ENCODE measurements at places on chromosomes 3 and 15. TPM values are rescaled to one million over a fixed set of nuclear protein-coding genes. Genes with fewer than 3 reads are reported as not detected.

GMPS gene
- 56.9 TPM for total RNA-seq

GPR62 gene
- total RNA-seq = not detected

SEMA3G gene
- under 0.01 TPM for total RNA-seq

DIS3L gene
- total RNA-seq = 16.4 TPM

NR2F2 gene
- total RNA-seq = 20.6 TPM

GOLGA8T gene
- not detected for total RNA-seq

ISG20 gene
- total RNA-seq = 2.6 TPM

FGF7 gene
- total RNA-seq = 60.8 TPM

ZNF860 gene
- 0.44 TPM for total RNA-seq

MAGEL2 gene
- under 0.01 TPM for total RNA-seq

GRK7 gene
- not detected for total RNA-seq

GABRR3 gene
- total RNA-seq = not detected

C15orf39 gene
- total RNA-seq = 16.0 TPM

CAND2 gene
- total RNA-seq = 3.1 TPM

SI gene
- total RNA-seq = not detected

OSTN gene
- not detected for total RNA-seq

RFTN1 gene
- 158 TPM for total RNA-seq

LRRC49 gene
- total RNA-seq = 11.5 TPM

ANKRD34C gene
- total RNA-seq = not detected

SUSD5 gene
- 0.66 TPM for total RNA-seq

SERINC4 gene
- not detected for total RNA-seq

TMCO5A gene
- not detected for total RNA-seq

ALS2CL gene
- total RNA-seq = 1.3 TPM

LDHAL6B gene
- total RNA-seq = not detected

SEMA5B gene
- total RNA-seq = not detected

SETMAR gene
- 5.7 TPM for total RNA-seq

CDHR4 gene
- total RNA-seq = not detected

DUOXA2 gene
- total RNA-seq = not detected

GALNT15 gene
- 4.2 TPM for total RNA-seq

CHRNA7 gene
- 0.22 TPM for total RNA-seq

CLDN1 gene
- 16.6 TPM for total RNA-seq

SLITRK3 gene
- not detected for total RNA-seq

ARHGEF26 gene
- total RNA-seq = 5.5 TPM

CHRFAM7A gene
- not detected for total RNA-seq

ZBTB11 gene
- 18.8 TPM for total RNA-seq

BUB1B gene
- total RNA-seq = 45.2 TPM

ZIC4 gene
- not detected for total RNA-seq

DLL4 gene
- total RNA-seq = 9.4 TPM

GCNT3 gene
- total RNA-seq = not detected

ATP8B4 gene
- 2.7 TPM for total RNA-seq

CILP gene
- total RNA-seq = not detected

RETNLB gene
- total RNA-seq = not detected

GABRA5 gene
- not detected for total RNA-seq

CLEC3B gene
- not detected for total RNA-seq

FBXW12 gene
- total RNA-seq = not detected

OR4M2 gene
- not detected for total RNA-seq

MCTP2 gene
- total RNA-seq = 53.6 TPM

STRA6 gene
- 33.3 TPM for total RNA-seq

CALML4 gene
- total RNA-seq = 0.88 TPM

ITGA11 gene
- total RNA-seq = 57.8 TPM

ARNT2 gene
- total RNA-seq = 8.6 TPM

HIGD1A gene
- total RNA-seq = 75.3 TPM

NPAP1 gene
- not detected for total RNA-seq

C3orf38 gene
- total RNA-seq = 29.6 TPM
